ENCODE measurements at places on chromosomes 16 and 17. TPM values are rescaled to one million over a fixed set of nuclear protein-coding genes. Genes with fewer than 3 reads are reported as not detected.
A peak's percentile ranks its signal among the peaks of the same experiment; 100 is the strongest.

DNA sequence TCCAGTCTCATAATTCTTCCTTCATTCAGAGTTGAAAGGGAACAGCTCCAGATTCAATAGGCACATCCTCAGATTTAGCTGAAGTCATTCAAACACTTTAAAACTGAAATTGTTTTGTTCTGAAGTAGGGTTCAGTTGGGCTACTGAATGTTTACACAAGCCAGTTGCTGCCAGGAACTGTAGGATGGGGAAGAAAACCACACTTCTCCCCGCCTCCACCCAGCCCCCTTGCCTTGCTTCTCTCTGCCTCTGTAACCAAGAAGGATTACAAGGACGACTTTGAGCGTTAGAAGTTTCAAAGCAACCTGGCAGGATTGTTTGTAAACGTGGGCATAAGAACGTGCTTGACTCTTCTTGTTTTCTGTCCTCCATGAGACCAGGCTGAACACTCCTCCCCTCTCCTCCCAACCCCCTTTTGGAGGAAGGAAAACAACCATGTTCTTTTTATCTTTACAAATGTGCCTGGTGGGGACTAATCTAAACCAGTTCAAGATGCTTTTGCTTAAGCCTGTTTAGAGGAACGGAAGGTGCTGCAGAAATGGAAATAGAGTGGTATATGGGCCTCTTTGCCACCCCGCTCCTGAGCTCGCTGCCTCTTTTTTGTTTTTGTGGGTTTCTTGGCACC lies 287.9 kb downstream of the FTO start:
- peak; percentile 84 for DNase-seq

- peak; percentile 6 for DNase-seq
Measured at GRCh38 chr16:8581831-8582580, 8.3 kb downstream of the TMEM114 start.

GRCh38 chr16:61555718-61556441 lies 480.4 kb downstream of the CDH8 start:
- no peak for DNase-seq

DNA sequence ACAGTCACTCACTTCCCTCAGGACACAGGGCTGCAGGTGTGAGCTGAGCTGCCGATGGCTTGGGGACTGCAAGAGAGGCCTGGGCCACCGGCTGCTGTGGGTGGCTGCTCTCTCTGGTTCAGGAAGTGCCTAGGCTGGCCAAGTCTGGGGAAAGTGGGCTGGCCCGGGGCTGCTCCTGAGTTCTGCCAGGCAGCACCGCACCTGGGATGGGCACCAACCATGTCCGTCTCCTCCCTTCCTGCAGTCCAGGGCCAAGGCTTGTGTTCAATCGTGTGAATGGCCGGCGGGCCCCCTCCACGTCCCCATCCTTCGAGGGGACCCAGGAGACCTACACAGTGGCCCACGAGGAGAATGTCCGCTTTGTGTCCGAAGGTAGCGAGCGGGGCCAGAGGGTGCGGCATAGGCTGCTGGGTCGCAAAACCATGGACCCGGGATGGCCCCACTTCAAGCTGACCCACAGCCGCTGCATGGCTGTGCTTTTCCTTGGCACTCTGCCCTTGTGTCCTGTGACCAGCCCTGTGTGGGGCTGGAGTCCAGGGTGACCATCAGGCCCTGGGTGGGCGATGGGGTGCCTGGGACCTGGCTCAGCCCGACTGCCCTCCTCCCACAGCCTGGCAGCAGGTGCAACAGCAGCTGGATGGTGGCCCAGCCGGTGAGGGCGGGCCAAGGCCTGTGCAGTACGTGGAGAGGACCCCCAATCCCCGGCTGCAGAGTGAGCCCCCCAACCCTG lies 1.8 kb upstream of the WDR90 start:
- DNase-seq, result no peak

DNA sequence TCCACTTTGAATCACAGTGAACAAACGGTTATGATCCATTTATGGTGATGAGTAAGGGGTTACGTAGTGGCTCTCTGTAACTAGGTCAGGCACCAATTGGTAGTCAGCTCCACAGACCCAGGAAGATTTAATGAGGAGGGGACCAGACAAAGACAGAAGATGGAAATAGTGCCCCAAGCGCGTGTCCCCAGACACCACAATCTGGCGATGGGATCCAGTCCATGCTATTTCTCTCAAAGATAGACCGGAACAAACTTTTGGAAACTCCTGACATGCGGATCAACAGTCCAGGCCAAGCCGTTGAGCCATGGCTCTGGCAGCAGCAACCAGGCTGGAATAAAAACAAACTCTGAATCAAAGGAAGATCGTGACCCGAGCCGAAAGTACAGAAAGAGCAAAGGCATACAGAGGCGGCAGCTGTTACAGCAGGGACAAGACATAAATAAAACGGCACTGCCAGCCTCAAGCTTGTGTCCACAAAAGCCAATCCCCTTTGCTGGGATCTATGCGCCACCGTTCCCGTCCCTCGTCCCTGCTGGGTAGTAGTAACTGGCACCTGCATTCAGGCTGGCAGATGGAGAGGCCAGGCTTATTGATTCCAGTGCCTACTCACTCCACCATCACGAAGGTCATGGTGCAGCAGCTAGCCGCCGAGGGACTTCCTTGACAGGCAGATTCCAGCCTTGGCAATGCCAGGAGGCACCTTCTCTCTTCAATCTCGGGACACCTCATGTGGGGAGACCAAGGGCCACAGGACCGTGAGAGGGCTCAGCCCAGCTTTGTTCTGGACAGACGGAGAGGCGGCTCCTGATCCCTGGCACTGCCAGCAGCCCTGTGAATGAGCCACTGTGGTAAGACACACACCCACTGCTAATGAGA lies 50.2 kb downstream of the CDH11 start:
- DNase-seq, result peak; percentile 73

- DNase-seq, result peak; percentile 98
Measured at GRCh38 chr17:62791767-62792446, 16.2 kb downstream of the MARCHF10 start.

GRCh38 chr16:77551357-77551756 lies 116.5 kb upstream of the ADAMTS18 start:
- peak; percentile 80 for DNase-seq

The HOXB1 gene
- not detected for total RNA-seq

The KCNH6 gene
- not detected for total RNA-seq
